ENCODE measurements at places on chromosomes 5 and 9. TPM values are rescaled to one million over a fixed set of nuclear protein-coding genes. Genes with fewer than 3 reads are reported as not detected.

DNA sequence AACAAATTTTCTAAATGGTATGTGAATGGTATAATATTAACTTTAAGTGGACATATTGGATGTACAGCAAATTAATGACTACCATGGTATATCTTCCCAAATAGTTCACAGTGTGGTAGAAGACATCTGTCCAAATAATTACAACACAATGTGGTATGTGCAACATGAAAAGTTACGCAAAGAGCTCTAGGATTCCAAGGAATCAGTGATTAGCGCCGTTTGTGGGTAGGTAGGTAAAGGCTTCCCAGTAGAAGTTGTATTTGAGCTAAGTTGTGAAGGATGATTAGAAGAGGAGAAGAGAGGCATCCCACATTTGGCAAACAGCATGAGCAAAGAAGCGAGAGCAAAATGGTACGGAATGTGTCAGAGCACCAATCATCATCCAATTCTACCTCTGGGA, 14.3 kb upstream of the KLF9 start:
- H3K4me3 ChIP-seq = no peak overlapping the region
- DNase-seq = no peak
- no peaks in the 10 kb centered on the region for H3K36me3 ChIP-seq
- H3K27me3 ChIP-seq = no peaks in the 10 kb centered on the region

- DNase-seq = no peak
- H3K27me3 ChIP-seq = no peaks in the 10 kb centered on the region
- H3K4me3 ChIP-seq = no peak overlapping the region
- no peak overlapping the region for H3K27ac ChIP-seq
- H3K4me1 ChIP-seq = no peaks in the 10 kb centered on the region
Observed at GRCh38 chr5:170357955-170358444, 31.2 kb downstream of the KCNMB1 start.

DNA sequence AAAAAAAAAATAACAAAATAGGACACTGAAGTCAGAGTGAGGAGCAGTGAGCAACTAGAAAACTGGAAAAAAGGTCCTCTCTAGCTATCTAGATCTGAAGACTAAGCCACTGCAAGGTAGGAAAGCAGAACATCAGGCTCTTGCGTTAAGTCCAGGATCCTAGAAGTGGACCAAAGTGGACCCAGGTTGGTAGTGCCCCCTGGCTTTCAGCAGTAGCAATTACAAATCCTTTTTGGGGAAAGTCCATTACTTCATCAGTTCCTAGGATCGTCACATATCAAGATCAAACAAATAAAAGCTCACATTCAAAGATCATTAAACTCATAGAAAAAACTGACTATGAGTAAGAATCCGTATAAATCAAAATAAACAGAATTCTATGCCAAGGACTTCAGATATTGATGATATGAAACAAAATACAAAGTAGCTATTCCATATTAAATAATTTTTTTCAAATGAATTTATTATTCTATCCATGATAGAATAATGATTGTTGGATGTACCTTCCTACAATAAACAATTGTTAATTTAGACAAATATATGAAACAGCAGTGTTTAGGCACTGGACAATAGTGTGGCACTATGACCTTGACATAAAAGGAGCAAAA, 6.5 kb upstream of the RICTOR start:
- H3K27ac ChIP-seq = no peak overlapping the region
- H3K4me3 ChIP-seq = no peak overlapping the region
- no peaks in the 10 kb centered on the region for H3K36me3 ChIP-seq
- H3K27me3 ChIP-seq = no peaks in the 10 kb centered on the region
- H3K4me1 ChIP-seq = no peaks in the 10 kb centered on the region

DNA sequence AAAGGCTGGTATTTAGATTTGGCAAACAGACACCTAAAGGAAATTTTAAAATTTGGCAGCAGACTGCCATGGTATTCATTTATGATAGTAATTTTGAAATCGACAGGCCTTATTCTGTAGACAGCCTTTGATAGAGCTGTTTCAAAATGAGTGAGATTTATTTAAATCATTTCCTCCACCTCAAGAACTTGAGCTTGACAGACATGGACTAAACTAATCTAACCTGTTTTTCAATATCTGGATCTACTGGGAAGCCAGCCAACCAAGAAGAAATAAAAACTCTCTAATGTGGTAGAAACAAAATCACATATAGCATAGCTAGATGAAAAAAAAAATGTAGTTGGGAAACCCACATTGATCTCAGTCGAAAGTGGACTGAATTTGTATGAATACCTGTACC, 56.9 kb upstream of the RASA1 start:
- H3K27me3 ChIP-seq = no peaks in the 10 kb centered on the region
- H3K4me1 ChIP-seq = no peaks in the 10 kb centered on the region
- no peak overlapping the region for H3K4me3 ChIP-seq
- H3K27ac ChIP-seq = no peak overlapping the region
- no peaks in the 10 kb centered on the region for H3K36me3 ChIP-seq
- DNase-seq = no peak

GRCh38 chr5:31767335-31768031, 128.6 kb downstream of the PDZD2 start:
- no peaks in the 10 kb centered on the region for H3K36me3 ChIP-seq
- H3K27ac ChIP-seq = no peak overlapping the region
- H3K4me1 ChIP-seq = no peaks in the 10 kb centered on the region
- H3K4me3 ChIP-seq = no peak overlapping the region
- H3K27me3 ChIP-seq = no peaks in the 10 kb centered on the region
- DNase-seq = no peak

Gene FOXD1
- not detected for total RNA-seq

- H3K36me3 ChIP-seq = no peaks in the 10 kb centered on the region
- H3K27ac ChIP-seq = no peak overlapping the region
- DNase-seq = no peak
- H3K4me3 ChIP-seq = no peak overlapping the region
- no peaks in the 10 kb centered on the region for H3K27me3 ChIP-seq
- H3K4me1 ChIP-seq = peaks cover 10% of the 10 kb centered on the region
Observed at GRCh38 chr5:65923339-65923738, 3.0 kb upstream of the ERBIN start.

- H3K4me3 ChIP-seq = peak overlapping the region; percentile 64
- H3K36me3 ChIP-seq = no peaks in the 10 kb centered on the region
- peaks cover 21% of the 10 kb centered on the region for H3K4me1 ChIP-seq
- H3K27ac ChIP-seq = no peak overlapping the region
- H3K27me3 ChIP-seq = no peaks in the 10 kb centered on the region
Observed at GRCh38 chr5:95081500-95081960, 203.4 kb downstream of the MCTP1 start.

DNA sequence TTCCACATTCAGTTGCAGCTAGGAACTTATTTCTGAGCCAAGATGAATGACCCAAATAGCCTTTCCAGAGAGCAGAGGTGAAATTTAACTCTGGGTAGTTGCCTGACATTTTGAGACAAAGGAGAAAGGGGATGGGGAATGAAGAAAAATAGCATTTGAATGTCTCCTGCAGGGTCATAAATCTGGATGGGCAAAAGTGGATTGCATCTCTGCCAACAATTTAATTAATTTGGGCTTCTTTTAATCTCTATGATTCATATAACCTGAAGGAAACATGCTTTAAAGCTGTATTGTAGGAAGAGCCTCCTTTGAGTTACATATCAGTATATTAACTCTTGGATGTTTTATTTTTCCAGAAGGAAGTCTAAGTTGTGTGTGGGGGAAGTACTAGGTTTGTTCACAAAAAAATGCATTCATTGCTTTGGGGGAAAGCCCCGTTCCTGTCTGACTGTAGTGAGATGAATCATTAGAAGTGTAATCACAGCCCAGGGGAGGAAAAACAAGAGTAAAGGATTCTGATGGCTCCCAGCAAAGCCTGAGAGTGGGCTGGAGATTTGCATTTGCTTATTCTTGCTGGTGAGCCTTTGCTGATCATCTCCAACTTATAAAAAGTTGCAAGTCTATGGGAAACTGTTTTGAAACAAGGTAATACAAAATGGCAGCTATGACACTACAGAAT, 133.0 kb upstream of the IQGAP2 start:
- H3K4me1 ChIP-seq = no peaks in the 10 kb centered on the region
- no peak overlapping the region for H3K4me3 ChIP-seq
- H3K27ac ChIP-seq = no peak overlapping the region
- H3K36me3 ChIP-seq = no peaks in the 10 kb centered on the region
- DNase-seq = no peak
- no peaks in the 10 kb centered on the region for H3K27me3 ChIP-seq

Gene SH3TC2
- not detected for total RNA-seq

- no peak overlapping the region for H3K27ac ChIP-seq
- H3K27me3 ChIP-seq = peaks cover 28% of the 10 kb centered on the region
- no peaks in the 10 kb centered on the region for H3K36me3 ChIP-seq
- no peak overlapping the region for H3K4me3 ChIP-seq
- no peaks in the 10 kb centered on the region for H3K4me1 ChIP-seq
- DNase-seq = no peak
Observed at GRCh38 chr9:138061631-138062030, 184.0 kb downstream of the CACNA1B start.

All from T-cell (primary cell).